NCI-H510A treated with DMSO at 0.1 percent for 48 hours (cell line): ENCODE measurements at places on chromosomes 1 and 21.

DNA sequence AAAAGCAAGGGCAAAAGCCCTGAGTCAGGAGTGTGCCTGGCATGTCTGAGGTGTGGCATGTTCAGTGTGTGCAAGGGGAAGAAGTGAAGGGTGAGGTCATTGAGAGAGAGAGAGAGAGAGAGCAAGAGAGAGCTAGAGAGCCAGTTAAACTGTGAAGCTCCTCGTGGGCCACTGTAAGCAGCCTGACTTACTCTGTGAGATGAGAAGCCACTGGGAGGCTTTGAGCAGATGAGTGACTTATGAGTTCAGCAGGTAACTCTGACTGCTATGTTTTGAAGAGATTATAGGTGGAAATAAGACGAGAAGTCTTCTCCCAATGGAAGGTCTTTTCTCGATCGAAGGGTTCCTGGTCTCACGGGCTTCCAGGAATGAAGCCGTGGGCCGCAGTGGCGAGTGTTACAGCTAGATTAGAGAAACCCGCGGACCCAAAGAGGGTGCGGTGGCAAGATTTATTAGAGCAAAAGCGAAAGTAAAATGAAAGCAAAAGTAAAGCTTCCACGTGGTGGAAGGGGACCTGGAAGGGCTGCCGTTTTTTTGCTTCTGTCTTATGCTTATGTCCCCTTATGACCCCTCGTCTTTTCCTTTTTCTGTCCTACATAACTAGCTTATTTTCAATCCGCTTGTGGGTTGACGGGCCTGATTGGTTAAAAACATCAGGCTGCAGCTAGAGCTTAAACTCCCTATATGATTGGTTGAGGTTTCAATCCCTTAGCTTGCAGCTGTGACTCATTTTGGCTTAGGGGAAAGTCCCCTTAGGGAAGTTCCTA is 323.1 kb upstream of the FAM78B start:
- peak; percentile 71 for DNase-seq

- DNase-seq = no peak
Measured at GRCh38 chr1:210688512-210689234, 360.0 kb downstream of the HHAT start.

- no peak for DNase-seq
Measured at GRCh38 chr1:203655671-203656070, 29.0 kb downstream of the ATP2B4 start.

- no peak for DNase-seq
Measured at GRCh38 chr1:37234941-37235418, 200.7 kb upstream of the GRIK3 start.

DNA sequence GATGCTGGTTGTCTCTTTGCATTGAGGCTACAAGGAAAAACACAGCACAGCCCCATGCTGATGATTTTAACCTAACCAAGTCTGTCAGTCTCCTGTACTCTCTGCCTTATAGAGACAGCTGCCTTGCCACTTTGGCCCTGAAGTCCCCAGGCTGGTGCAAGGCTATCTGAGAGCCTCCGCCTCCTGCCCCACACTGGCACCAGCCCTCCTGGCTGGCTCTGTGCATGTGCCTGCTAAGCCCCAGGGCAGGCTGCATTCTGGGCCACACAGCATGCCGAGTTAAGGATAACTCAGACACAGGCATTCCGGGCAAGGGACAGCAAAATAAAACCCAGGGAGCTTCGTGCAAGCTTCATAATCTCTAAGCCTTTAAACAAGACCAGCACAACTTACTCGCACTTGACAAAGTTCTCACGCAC is 910 bp downstream of the RUNX1 start:
- peak; percentile 49 for DNase-seq

- DNase-seq = no peak
Measured at GRCh38 chr1:192627901-192628300, 8.0 kb upstream of the RGS13 start.

GRCh38 chr1:150559656-150560010 is 10.4 kb downstream of the ADAMTSL4 start:
- no peak for DNase-seq

DNA sequence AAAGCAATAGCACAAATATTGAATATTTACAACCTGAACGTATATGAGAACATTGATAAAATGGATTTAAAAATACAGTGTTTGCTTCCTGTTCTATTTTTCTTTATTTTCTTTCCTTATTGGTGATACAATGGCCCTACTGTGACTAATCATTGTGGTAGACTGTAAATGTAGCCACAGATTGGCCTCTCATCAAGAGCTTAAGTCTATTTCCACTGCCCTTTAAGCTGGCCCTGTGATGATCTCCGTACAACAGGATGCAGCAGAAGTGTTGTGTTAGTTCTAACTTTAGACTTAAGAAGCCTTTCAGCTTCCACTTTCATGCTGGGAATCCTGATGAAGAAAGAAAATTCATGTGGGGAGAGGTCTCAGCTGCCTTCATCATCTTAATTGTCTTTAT is 285.6 kb upstream of the B3GALT2 start:
- DNase-seq = no peak

- DNase-seq = no peak
Measured at GRCh38 chr1:118618618-118619340, 369.4 kb downstream of the TBX15 start.

DNA sequence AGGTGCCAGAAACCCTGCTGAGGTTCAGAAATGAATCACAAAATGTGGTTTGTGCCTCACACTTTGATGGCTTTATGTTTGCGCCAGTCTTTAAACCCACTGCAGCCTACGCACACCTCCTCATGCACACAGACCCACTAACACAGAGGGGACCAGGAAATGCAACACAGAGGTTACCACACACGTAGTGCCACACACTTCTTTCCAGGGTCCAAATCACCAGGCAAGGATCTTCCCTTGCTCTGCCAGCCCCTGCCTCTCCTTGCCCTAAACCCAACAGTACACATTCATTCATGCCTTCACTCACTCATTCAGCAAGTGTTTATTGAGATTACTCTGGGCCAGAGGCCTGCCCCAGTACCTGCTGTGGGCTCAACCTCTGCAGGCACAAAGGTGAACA is 17.5 kb downstream of the MAB21L3 start:
- no peak for DNase-seq

GRCh38 chr1:149844101-149844500 is 55.3 kb upstream of the BOLA1 start:
- no peak for DNase-seq

GRCh38 chr1:22258698-22259097 is 115.8 kb upstream of the WNT4 start:
- no peak for DNase-seq

- DNase-seq = no peak
Measured at GRCh38 chr1:92203105-92203504, 14.6 kb upstream of the C1orf146 start.

DNA sequence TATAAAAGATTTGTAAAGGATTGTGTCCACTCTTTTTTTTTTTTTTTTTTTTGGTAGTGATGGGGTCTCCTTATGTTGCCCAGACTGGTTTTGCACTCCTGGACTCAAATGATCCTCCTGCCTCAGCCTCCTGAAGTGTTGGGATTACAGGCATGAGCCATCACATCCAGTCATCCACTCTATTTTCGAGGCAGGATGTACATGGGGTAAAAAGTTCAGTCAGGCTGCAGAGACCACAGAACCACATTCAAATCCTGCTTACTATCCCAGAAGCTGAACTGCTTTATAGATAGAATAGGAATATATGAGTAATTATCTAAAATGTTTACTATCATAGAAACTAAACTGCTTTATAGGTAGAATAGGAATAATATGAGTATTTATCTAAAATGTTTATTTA is 26.0 kb upstream of the KCNK2 start:
- DNase-seq = no peak

- peak; percentile 84 for DNase-seq
Measured at GRCh38 chr21:43287795-43288755, 119.3 kb downstream of the CRYAA start.

- DNase-seq = no peak
Measured at GRCh38 chr1:107668762-107669161, 296.2 kb downstream of the VAV3 start.

GRCh38 chr1:210535761-210536160 is 207.1 kb downstream of the HHAT start:
- DNase-seq = no peak

- peak; percentile 60 for DNase-seq
Measured at GRCh38 chr1:6601049-6601922, 1.4 kb downstream of the KLHL21 start.

DNA sequence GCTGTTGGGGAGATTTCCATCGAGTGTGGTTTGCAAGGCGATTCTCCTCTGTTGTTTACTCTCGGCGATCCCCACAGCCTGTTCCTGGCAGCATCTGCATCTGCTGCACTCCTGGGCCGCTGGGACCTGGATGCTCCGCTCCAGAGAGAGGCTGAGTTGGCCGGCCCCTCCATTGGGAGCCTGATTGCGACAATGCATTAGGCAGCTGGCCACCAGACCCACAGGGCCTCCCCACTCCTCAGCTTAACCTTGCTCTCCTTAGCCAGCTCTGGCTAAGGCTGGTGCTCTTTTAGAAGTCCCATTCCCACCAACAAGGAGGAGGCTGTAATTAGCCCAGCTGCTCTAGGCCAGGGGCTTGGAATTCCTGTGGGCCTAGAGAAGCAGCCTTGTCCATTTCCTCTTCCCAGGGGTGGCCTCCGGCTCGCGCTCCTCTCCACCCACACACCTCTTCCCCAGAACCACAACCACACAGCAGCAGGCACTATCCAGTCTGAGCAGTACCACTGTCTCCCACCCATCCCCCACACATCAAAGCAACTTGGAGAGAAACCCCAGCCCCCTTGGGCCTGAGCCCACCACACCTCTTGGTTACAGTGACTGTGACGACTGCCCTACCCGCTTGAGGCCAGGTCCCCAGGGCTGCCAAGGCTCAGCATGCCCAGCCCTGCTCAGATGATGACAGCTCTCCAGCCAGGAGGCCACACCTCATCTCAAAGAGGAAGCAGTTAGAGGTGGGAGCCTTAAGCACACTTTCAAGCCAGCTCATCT is 193.8 kb upstream of the EDN2 start:
- no peak for DNase-seq

DNA sequence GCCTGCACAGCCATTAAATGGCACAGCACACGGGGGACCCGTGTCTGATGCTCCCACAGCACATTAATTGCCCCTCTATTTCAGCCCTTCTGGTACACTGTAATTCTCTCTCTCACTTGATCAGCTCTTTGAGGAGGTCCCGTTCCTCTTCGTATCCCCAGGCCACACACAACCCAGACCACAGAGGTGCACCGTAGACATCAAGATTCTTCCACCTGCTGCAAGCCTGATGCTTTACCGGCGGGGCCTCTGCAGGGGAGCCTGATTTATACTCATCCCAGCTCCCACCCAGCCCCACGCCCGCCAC is 759 bp downstream of the SMYD3 start:
- no peak for DNase-seq

DNA sequence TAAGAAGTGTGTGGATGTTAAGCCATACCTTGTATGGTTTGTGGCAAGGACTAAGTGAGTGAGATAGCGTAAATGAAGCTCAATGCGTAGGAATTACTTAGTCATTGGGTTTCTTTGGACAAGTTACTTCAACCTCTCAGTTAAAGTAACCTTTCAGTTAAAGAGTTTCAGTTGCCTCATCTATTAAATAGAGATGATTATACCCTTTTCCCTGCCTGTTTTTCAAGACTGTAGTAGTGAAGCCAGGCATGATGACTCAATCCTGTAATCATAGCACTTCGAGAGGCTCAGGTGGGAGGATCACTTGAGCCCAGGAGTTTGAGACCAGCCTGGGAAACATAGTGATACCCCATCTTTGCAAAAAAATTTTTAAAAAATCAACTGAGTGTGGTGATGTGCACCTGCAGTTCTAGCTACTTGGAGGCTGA is 6.3 kb downstream of the ZMPSTE24 start:
- no peak for DNase-seq

DNA sequence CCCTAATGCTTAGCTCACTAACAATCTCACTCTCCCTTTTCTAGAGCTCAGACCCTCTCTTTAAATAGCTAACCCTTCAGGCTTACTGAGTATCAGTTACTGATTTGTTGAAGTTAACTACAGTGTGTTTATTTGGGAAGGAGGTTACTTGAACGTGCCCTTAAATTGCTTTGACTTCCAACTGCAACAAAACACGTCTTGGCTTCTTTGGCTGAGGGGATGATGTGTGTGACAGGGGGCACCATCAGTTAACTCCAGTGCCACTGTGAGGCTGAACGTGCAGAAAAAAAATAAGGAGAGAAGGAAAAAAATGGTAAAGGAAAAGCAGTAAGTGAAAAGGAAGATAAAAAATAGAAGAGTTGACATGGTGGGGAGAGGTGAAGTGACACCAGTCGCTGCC is 75.1 kb upstream of the NRIP1 start:
- DNase-seq = no peak

- no peak for DNase-seq
Measured at GRCh38 chr1:59605761-59606160, 209.0 kb upstream of the HOOK1 start.

DNA sequence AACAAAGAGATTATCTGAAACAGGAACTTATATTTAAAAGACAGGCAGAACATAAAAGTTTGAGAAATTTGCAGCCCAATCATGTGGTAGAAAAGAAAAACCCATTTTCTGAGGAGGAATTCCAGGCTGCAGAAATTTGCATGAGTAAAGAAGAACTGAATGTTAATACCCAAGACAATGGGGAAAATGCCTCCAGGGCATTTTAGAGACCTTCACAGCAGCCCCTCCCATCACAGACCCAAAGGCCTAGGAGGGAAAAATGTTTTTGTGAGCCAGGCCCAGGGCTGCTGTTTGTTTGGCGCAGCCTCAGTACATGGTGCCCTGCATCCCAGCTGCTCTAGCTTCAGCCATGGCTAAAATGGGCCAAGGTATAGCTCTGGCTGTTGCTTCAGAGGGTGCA is 554.3 kb upstream of the CHRM3 start:
- DNase-seq = no peak
